ENCODE measurements at places on chromosomes 7 and 10. TPM values are rescaled to one million over a fixed set of nuclear protein-coding genes. Genes with fewer than 3 reads are reported as not detected.
A peak's percentile ranks its signal among the peaks of the same experiment; 100 is the strongest.

- DNase-seq = no peak
Measured at GRCh38 chr7:3415861-3416312, 114.8 kb downstream of the SDK1 start.

- peak; percentile 38 for DNase-seq
Measured at GRCh38 chr10:14838582-14839304, 637 bp downstream of the HSPA14 start.

Gene FRMD4A
- polyA plus RNA-seq = 35.5 TPM

Gene BHLHA15
- polyA plus RNA-seq = 0.23 TPM

DNA sequence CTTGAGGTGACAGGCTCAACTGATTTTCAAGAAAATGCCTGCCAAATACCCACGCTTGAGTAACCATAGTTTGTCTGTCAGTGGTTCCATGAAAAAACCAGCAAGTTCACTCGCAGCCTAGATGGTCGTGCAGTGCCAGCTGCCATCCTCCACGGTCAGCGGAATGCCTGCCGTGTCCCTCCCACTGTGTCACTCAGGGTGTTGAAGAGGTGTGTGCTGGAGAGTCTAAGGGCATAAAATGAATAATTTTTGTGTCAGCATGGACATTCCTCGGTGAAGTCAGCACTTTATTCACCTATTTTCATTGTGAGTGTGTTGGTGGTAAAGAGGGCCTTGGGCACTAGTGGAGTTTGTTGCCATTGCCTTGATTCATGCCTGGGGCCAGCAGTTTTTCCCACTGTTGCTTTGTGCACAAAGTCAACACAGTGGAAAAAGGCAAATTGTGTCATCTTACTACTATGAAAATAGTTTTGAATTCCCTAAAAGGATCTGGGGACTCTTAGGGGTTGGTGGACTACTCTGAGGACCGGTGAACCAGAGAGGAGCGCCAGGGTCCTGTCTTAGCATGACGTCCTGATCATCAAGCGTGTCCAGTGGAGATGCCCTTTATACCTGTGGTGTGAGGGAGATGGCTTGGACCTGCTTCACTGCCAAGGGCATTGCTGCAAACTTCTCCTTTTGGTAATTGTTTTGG lies 17.6 kb downstream of the MINDY4 start:
- no peak for DNase-seq

Gene MPLKIP
- polyA plus RNA-seq = 30.4 TPM

Gene CALML5
- polyA plus RNA-seq = not detected

Gene GPR22
- not detected for polyA plus RNA-seq

Gene BCAP29
- 67.9 TPM for polyA plus RNA-seq

Gene HOXA10
- polyA plus RNA-seq = 27.2 TPM

Gene PPIF
- polyA plus RNA-seq = 46.8 TPM

Gene HPS1
- 17.1 TPM for polyA plus RNA-seq

GRCh38 chr7:25424113-25424512 lies 195.8 kb upstream of the NPVF start:
- no peak for DNase-seq

DNA sequence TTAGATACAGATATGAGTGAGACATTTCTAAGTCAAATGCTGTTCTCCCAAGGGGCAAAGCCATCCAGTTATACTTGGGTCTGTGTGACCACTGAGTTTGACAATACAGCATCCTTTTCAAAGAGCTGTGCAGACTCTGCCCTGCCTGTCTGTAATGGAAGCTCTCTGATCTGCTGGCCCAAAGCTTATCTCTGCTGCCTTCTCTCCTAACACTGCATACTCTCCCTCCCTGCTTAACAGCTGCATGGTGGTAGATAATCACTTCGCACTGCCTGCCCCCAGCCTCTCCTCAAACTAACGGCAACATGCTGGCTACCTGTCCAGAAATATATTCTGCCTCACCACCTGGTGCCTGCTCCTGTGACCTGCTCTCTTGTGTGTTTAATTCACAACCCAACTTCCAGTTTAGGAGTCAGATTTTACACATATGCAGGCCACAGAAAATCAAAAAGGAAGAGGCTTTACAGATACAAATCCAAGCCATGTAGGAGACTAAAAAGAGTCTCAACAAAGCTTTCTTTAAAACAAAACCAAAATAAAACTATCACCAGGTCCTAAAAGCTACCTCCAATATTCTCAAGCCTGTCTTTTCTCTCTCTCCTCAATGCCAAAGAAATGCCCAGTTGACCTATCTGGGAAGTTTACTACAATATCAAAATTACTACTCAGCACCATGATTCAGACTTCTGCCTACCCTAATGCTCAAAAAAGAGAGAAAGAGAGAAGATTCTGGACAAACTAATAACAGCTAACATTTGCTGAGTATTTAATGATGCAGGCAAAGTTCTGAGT lies 145.6 kb downstream of the RELN start:
- DNase-seq = no peak

Gene SOSTDC1
- polyA plus RNA-seq = 13.9 TPM

DNA sequence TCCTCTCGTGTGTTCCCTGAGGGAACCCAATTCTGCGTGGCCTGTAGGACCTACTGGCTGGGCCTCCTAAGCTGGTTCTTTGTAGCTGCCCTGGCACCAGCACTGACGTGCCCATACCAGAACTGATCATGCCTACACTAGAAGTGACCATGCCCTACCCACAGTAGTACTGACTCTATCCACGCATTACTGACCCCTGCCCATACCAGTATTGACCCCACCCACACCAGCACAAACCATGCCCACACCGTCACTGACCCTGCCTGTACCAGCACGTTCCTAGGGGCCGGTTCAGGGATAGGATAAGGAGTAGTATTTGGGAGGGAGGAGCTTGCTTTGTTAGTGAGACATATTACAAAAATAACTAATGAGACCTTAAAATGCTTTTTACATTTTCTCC lies 88.0 kb downstream of the DOCK1 start:
- DNase-seq = no peak

DNA sequence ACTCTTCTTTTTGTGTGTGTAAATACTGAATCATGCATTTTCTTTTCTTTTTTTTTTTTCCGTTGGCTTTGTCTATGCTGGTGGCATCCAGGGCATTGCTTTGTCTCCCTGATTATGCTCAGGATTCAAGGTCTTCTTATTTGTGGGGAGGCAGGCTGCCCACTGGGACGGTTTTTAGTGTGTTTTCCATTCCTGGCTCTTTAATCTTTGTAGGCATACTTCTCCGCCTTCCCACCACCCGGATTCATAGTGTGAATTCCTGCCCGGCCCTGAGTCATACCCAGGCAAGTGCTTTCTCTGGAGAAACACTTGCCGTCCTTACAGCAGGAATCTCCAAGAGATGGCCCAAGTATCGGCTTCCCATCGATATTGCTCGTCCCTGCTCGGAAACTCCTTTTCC lies 5.2 kb downstream of the ZNF655 start:
- DNase-seq = no peak

Gene CYP3A7
- 1.1 TPM for polyA plus RNA-seq

Gene PNLIPRP1
- polyA plus RNA-seq = not detected

GRCh38 chr10:45424668-45425404 lies 50.8 kb downstream of the ALOX5 start:
- DNase-seq = no peak

Gene PDE1C
- 3.5 TPM for polyA plus RNA-seq

DNA sequence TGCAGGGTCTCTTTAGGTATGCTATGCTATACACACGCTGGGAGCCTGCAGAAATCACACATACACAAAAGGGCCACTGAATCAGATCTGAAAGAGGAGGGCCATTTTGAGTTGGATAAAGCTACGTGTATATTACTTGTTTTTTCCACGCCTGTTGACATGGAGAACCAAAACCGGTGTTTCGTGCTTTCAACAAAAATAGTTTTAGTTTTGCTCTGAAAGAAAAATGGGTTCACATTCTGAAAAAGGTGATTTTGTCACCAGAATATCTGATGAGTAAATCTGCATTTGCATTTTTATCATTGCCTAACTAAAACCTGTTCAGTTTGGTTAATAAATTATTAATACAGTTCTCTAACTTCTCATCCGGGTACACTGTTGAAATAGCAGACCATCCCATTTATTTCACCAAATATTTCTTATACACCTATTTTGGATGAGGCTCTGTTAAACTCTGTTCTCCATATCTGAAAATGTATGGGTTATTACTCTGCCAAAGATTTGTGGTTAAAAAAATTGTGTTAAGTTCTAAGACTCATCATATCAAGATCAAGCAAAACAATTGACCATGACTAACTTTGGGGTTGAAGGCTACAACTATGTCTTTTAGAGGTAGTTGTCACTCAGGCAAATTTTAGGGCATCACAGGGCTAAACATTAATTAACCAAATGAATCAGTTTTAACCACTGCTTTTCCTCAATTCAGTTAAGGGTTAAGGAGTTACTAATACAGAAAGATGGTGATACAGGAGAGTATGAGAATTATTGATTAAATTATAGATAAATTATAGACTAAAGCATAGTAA lies 101.2 kb upstream of the RPA3 start:
- DNase-seq = no peak

GRCh38 chr10:95837783-95838182 lies 70.0 kb upstream of the CC2D2B start:
- DNase-seq = no peak

DNA sequence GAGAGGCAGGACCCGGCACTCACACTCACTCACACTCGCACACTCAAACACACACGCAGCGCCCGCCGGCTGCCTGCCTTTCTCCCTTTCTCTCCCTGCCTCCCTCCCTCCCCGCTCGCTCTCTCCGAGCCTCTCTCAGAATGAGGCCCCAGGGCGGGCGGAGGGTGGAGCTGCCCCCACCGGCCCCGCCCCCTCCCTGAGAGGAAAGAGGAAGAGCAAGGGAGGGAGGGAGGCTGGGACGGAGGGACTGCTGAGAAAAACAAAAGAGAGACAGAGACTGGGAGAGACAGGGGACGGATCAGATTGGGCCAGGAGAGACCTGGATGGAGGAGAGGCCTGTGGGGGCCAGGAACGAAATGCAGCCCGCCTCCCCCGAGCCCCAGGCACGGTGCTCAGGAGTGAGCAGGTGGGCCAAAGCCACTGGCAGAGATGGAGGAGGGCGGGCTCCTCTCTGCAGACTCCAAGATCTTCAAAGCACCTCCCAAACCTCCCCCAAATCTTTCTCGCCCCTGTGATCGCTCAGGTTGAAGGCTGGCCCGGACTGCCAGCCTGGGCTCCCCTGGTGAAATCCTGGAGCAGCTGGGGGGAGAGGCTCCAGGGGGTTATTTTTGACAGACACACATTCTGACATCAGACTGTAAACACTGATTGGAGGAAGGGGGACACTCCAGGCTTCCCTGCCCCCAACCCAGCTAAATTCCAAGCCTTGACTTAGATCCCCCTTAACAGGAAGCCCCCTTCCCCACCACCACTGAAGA lies 5.1 kb downstream of the LDB1 start:
- peak; percentile 91 for DNase-seq

Gene RBM28
- polyA plus RNA-seq = 40.3 TPM

Gene NAT16
- not detected for polyA plus RNA-seq

Data from muscle of arm (tissue), 14 donors.